Heart left ventricle (tissue), 16 donors: ENCODE measurements at places on chromosomes 6 and 20. TPM values are rescaled to one million over a fixed set of nuclear protein-coding genes. Genes with fewer than 3 reads are reported as not detected.

- H3K4me1 ChIP-seq: no peaks in the 10 kb centered on the region
- H3K27ac ChIP-seq: no peak overlapping the region
- no peaks in the 10 kb centered on the region for H3K36me3 ChIP-seq
- no peak overlapping the region for H3K4me3 ChIP-seq
- no peaks in the 10 kb centered on the region for H3K27me3 ChIP-seq
- no peak for DNase-seq
Measured at GRCh38 chr6:120965814-120966213, 368.5 kb downstream of the TBC1D32 start.

RIMS1 gene
- 1.1 TPM for total RNA-seq

PI3 gene
- 0.97 TPM for total RNA-seq

- no peak overlapping the region for H3K27ac ChIP-seq
- no peak for DNase-seq
- H3K4me1 ChIP-seq: no peaks in the 10 kb centered on the region
- H3K4me3 ChIP-seq: no peak overlapping the region
Measured at GRCh38 chr6:33000055-33000454, 9.3 kb downstream of the HLA-DOA start.

DNA sequence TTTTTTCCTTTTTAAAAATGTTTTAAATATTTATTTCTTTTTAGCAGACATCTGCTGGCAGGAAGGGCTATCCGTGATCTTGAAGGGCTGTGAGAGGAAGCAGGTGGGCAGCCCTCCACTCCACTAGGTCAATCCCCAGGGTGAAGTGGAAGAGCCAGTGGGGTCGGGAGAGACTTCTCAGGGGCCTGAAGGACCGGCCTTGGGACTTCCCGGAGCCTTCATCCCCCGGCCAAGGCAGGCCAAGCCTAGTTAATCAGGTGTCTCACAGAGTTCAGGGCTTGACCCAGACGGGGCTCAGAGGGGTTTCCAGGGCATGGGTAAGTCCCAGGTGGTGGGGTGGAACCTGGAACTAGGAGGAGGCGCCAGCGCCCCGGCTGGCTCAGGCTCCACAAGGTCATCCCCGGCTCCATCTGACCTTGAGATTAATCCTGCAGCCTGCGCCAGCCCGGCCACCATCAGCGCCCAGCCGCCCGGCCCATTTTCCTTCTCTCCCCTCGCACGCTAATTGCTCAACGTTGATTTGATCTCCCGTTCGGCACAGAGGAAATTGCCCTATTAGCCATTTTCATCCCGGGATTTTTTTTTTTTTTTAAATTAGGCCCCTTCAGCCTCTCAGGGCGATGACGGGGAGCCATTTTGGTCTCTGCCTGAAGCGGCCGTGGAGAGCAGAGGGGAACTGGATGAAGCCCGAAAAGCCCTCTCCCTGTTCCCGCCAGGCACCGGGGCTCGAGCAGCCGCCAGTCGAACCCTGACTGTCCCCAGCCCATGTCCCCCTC lies 44.4 kb downstream of the MDFI start:
- DNase-seq: no peak
- H3K27ac ChIP-seq: peak overlapping the region; percentile 78
- H3K4me3 ChIP-seq: peak overlapping the region; percentile 65
- H3K27me3 ChIP-seq: no peaks in the 10 kb centered on the region
- H3K36me3 ChIP-seq: peaks cover 38% of the 10 kb centered on the region
- peaks cover 27% of the 10 kb centered on the region for H3K4me1 ChIP-seq

GRCh38 chr6:9404351-9405146 lies 969.2 kb upstream of the SLC35B3 start:
- H3K4me1 ChIP-seq: no peaks in the 10 kb centered on the region
- no peak overlapping the region for H3K27ac ChIP-seq
- no peaks in the 10 kb centered on the region for H3K27me3 ChIP-seq
- no peak overlapping the region for H3K4me3 ChIP-seq
- DNase-seq: no peak
- H3K36me3 ChIP-seq: no peaks in the 10 kb centered on the region

- no peaks in the 10 kb centered on the region for H3K27me3 ChIP-seq
- H3K4me1 ChIP-seq: no peaks in the 10 kb centered on the region
- H3K4me3 ChIP-seq: no peak overlapping the region
- no peak for DNase-seq
- H3K27ac ChIP-seq: no peak overlapping the region
Measured at GRCh38 chr6:70131528-70131927, 171.4 kb downstream of the COL9A1 start.
